ENCODE measurements at places on chromosomes 2 and 18.

DNA sequence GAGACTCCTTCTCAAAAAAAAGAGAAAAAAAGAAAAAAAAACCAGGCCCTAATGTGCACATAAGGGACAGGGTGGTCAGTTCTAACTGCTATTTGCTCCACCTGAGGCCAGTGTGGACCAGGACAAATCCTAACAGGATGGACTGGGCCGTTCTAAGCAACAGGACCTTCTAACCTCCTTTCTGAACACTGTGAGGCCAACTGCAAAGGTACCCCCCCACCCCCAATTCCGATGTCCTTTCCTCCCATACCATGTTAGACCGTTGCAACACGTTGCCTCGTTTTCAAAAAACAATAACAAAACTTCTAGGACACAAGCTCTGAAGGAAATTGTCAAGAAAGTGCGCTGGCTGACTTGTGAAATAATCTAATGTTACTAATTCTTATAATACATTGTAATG, 1.2 kb downstream of the THAP4 start:
- DNase-seq, result no peak

DNA sequence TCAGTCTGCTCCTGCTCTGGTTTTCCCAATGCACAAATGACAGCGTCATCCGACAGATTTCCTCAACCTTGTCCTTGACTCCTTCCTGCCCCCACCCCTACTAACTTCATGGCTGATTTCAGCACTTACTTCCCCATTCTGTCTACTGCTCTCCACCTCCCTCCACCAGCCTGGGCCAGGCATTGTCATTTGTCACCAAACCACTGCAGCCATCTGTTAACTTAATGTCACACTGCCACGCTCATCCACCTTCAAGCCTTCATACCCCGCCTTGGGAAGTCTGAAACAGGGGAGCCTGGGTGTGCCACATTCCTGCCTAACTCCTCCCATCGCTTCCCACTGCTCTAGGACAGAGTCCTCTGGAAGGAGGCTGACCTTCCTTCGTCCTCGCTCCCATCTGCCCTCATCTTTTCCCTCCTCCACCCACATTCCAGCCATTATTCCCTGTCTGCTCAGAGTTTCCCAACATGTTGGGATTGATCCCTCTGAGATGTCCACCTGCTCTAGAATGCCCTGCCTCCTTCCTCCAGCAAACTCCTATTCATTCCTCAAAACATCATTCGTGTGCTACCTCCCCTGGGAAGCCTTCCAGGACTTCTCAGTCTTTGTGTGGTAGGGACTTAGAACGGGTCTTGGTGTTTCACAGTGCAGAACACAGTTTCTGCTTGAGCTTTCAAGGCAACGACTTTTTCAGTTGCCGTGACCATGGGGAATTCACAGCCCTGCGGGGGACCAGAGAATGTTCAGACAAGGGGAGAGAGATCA, 42.2 kb upstream of the SMAD7 start:
- DNase-seq, result no peak

- no peak for DNase-seq
Observed at GRCh38 chr2:30147715-30148610, 1.2 kb downstream of the YPEL5 start.

DNA sequence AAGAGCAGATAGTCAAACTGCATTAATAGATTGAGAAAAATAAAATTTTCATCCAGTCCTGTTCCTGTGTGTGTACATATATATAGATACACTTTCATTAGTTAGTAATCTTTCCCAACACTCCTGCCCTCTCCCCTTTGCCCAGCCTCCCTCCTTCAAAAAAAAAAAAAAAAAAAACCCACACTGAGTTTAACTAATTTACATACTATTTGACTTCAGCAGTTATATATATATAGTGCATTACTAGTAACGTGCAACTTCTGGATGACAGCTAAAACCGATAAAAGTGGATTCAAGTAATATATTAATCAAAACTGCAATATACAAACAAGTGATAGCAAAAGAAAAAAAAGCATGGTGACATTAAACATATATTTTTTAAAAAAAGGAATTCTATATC, 1.4 kb downstream of the FIGN start:
- no peak for DNase-seq

- DNase-seq, result no peak
Observed at GRCh38 chr2:113175042-113175628, 1.4 kb downstream of the PSD4 start.

GRCh38 chr2:198327526-198327925, 523.1 kb downstream of the PLCL1 start:
- no peak for DNase-seq

- no peak for DNase-seq
Observed at GRCh38 chr2:49225126-49225525, 70.8 kb upstream of the FSHR start.

DNA sequence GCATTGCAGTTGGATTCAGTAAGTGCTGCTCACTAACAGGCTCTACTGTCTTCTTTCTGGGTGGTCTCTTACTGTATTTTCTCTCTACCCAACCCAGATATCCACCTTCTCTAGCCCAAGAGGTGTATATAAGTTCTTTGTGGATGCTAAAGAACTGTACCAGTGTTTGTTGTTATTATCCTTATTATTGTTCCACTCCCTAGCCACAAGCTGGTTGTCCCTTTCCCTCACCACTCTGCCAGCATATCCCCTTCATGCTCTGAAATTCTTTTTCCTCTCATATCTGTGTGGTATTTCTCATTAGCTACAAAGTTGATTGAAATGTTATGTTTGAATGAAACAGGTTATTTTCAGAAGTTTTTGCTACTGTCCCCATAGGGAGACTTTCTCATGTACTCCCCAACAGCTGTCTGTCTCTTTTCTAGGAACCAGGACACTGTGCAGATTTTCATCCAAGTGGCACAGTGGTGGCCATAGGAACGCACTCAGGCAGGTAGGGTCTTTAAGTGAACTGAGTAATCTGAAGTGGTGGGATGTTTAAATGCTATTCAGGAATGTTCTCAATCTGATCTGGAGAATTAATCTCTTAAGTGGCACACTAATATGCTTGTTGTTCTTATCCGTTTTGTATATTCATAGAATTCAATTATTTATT, 56.8 kb downstream of the COX7A2L start:
- no peak for DNase-seq

DNA sequence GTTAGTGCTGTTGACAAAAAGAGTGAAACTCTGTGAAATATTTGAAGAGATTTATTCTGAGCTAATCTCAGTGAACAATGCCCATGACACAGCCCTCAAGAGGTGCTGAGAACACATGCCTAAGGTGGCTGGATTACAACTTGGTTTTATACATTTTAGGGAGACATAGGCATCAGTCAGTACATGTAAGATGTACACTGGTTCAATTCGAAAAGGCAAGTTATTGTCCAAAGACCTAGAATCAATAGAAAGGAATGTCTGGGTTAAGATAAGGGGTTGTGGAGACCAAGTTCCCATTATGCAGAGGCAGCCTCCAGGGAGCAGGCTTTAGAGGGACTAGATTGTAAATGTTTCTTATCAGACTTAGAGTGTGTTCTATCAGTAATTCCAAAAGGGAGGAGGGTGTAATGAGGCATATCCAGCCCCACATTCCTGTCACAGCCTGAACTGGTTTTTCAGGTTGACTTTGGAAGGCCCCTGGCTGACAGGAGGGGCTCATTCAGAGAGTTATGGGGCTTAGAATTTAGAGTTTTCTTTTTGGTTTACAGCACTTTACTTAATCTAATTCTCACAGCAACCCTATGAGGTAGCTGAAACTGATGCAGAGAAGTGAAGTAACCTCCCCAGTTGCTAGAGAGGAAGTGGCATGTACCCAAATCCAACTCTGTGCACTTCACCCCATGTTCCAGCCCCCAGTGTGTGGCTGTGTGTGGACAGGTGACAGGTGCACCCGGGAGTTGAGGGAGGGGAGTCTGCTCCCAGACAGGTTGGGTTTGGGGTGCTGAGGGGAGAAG, 28.3 kb upstream of the ASAP2 start:
- no peak for DNase-seq

DNA sequence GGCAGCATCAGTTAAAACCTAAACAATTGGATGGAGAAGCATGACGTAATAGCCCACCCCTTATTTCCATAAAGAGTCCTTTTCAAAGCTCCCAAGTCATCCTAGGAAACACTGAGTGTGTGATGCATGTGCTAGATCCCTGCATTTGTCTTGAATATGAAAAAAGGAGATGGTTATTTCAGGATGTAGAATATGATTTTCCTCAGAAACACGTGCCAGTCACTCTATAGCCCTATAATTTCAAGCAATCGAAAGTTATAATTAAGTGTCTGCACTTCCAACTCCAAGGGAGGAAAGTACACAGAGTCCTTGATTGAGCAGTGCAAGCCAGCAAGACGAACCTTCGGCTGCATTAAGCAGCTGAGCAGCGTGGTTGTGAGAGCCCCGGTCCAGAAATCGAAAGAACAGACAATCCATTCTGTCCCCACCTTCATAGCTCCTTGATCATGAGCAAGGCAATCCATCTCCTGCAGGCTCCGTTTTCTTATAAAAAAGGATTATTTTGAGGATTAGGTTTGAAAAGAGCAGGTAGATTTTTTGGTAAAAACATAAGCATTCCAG, 287.7 kb downstream of the FBXO15 start:
- DNase-seq, result no peak

DNA sequence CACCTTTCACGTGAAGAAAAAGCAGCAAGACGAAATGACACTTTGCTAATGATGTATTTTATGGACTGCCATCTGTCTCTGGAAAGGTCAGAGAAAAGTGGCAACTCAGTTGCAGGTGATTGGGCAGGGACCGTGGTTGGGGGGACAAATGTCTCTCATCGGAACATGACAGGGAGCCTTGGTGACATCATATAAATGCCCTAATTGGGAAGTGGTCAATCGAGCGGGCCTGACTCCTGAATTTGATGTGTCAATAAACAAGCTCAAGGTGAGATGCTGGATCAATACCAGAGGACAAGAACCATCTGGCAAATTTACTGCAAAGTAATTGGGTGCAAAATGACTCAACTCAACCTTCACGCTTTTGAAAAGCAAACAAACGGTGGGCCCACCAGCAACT, 151.9 kb upstream of the SKOR2 start:
- no peak for DNase-seq

DNA sequence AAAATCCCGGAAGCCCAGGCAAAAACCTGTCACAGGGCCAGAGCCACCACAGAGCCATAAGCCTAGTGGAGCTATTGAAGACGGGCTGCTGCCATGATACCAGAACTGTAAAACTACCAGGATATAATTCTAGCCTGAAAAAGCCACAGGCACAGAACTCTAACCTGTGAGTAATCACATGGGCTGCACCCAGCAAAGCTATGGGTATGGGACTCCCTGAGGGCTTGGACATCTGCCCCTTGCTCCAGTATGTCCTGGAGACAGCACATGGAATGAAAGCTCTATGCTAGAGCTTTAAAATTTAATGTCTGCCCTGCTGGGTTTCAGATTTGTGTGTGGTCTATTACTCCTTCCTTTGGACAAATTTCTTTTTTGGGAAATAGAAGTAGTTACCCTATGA, 2183.6 kb upstream of the CELF4 start:
- DNase-seq, result no peak

DNA sequence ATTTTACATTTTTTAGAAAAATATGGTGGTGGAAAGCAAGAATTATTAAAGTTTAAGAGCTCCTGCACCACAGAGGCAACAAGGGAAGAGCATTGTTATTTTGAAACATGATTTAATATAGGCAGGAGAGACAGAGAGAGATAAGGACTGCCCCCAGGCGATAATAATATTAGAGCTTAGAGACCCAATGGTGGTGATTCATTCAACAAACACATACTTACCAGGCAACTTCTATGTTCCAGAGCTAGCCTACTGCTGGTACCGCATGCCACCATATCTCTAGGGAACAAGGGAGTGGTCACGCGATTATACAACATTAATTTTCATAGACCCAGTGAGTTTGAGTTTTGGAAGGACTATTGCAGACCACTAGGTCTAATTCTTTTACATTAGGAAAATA, 327.8 kb upstream of the SOX11 start:
- no peak for DNase-seq

GRCh38 chr18:38648179-38648578, 1082.6 kb upstream of the CELF4 start:
- no peak for DNase-seq

GRCh38 chr2:30222636-30223360, 8.5 kb upstream of the LBH start:
- no peak for DNase-seq

GRCh38 chr2:62499430-62500060, 6.5 kb downstream of the TMEM17 start:
- no peak for DNase-seq

DNA sequence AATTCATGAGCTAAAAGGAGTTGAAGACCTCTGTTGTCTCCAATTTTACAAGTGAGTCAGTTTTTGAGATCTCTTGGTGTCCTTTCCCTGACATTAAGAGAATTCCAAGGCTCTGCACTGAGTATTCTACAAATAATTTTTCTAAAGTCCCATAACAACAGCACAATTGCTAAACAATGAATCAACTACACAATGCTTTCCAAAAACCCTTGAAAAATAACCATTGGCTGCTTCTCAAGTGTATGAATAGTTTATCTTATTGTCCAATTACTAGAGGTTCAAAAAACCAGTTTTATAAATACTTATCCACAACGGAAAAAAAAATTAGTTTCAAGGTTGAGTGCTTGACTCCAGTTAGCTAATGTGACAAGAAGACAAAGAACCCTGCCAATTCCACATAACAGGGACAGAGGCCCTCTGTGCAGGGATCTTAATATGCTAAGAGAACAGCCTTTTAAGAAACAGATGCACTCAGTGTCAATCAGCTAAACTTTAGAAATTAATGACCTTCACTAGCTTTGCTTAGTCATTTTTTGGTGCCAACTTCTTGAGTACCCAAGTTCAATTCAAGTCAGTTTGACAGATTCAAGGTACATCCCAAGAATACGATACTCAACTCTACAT, 266.6 kb upstream of the CYP26B1 start:
- no peak for DNase-seq

DNA sequence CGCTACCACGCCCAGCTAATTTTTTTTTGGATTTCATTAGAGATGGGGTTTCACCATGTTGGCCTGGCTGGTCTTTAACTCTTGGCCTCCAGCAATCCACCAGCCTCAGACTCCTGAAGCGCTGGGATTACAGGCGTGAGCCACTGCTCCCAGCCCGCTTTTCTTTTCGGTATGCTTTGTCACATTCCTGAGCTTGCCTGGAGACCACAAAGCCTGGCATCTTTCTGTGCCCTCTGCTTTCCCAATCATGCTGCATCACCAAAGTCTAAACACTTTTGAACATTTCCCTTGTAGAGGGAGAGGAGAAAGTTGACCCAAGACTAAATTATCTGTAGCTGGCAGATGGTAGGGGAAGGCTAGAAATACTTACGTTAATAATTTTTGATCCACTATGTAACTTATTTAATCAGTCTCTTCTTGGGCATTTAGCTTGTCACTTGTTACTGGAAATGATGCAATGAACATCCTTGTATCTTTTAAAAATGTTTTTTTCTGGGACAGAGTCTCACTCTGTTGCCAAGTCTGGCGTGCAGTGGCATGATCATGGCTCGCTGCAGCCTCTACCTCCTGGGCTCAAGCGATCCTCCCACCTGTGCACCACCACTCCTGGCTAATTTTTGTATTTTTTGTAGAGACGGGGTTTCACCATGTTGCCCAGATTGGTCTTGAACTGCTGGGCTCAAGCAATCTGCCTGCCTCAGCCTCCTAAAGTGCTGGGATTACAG, 2.7 kb upstream of the NPC1 start:
- no peak for DNase-seq

All from cerebellar nuclear complex (tissue), 1 donor.